T-helper 2 cell (primary cell): ENCODE measurements at places on chromosomes 12 and 14.

DNA sequence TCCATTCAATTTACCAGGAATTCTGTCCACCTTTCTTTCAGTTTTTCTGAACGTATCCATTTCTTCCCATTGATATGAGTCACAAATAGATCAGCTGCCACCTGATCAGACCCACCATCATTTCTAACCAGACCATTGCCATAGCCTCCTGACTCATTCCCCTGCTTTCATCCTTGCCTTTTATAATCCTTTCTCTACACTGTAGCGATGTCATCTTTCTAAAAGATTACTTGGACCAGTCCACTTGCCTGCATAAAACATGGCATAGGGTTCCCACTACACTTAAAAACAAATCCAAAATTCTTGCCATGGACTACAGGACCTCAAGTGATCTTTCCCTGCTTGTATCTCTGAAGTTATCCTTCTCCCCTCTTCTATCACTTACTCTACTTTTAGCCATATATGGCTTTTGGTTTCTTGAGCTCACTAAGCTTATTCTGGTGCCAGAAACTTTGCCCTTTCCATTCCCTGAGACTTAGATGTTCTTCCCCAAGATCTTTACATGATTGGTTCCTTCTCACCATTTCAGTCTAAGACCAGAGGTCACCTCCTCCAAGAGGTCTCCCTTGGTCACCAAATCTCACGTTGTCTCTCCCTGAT, 149.5 kb upstream of the KRR1 start:
- DNase-seq, result no peak

- no peak for DNase-seq
These were observed 202.3 kb downstream of the KIF21A start for GRCh38 chr12:39240587-39240986.

GRCh38 chr14:94123296-94123695, 6.1 kb downstream of the IFI27L2 start:
- no peak for DNase-seq

GRCh38 chr12:69129564-69129963, 109.8 kb upstream of the CPSF6 start:
- no peak for DNase-seq

DNA sequence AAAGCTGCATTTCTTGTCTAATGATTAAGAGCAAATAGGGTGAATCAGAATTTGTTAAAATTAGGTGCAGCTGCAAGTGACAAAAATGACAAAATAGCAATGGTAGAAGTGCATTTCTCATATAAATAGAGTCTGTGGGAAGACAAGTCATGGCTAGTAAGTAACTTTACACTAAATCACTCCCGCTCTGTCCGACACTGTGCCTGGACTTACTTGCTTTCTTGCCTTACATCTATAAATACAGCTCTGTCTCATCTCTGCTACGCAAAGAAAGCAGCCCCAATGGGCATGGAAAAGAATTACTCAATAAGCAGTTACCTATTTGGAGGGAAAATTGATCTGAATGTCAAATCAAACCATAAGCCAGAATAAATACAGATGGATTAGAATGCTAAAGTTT, 245.4 kb upstream of the KRR1 start:
- no peak for DNase-seq

DNA sequence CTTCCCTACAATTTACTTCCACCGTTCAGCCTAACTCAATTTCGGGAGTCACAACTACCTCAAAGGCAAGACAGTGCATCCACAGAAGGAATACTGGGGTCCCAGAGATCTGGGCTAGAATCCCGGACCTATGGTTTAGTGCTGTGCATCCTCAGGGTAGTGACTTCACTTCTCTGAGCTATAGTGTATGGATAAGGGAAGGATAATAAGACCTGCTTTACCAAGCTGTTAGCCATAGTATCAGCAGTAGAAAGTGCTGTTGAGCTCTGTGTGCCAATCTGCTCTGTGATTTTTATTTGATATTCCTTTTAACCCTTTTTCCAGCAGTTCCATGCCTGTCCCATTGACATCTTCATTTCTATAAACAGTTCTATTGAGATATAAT, 1044.3 kb downstream of the BCL11B start:
- no peak for DNase-seq

DNA sequence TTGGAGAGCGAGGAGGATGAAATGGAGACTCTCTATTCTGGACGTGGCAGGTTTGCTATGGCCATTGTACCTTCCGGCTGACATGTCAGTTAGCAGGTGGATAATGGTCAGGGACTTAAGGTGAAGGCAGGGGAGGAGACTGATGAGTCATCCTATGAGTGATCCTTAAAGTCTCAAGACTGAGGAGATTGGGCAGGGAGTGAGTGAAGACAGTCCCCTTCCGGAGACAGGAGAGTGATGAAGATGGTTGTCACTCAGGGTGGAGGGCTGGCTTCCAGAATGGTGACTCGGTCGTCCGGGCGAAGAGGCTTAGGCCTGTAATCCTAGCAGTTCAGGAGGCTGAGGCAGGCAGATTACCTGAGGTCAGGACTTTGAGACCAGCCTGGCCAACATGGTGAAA, 49.8 kb upstream of the CCDC63 start:
- no peak for DNase-seq

DNA sequence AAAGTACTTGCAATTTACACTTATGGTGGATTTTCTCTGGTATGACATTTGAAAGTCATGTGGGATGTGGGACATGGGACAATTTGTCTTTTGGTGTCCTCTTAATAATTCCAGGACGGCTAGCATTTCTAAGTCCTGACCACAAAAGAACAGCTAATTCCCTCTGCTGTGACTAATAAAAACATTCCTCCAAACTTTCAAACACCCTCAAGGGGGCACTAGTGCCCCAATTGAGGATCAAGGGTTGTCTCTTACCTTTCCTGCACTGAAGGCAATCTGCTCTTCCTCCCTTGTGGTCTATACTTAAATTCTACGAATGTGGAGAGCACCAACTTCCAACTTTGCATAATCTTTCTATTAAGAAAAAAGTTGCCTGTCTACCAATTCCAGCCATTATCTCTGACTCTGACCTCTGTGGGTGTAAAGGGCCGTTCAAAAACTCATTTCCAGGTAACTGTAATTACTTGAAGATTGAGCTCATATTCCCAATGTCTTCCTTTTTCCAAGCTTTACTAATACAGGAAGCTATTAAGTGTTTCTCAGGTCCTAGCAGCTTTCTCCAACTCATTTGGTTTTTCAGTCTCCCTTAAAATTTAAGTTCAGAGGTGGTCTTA, 210.2 kb downstream of the PTPRO start:
- no peak for DNase-seq

DNA sequence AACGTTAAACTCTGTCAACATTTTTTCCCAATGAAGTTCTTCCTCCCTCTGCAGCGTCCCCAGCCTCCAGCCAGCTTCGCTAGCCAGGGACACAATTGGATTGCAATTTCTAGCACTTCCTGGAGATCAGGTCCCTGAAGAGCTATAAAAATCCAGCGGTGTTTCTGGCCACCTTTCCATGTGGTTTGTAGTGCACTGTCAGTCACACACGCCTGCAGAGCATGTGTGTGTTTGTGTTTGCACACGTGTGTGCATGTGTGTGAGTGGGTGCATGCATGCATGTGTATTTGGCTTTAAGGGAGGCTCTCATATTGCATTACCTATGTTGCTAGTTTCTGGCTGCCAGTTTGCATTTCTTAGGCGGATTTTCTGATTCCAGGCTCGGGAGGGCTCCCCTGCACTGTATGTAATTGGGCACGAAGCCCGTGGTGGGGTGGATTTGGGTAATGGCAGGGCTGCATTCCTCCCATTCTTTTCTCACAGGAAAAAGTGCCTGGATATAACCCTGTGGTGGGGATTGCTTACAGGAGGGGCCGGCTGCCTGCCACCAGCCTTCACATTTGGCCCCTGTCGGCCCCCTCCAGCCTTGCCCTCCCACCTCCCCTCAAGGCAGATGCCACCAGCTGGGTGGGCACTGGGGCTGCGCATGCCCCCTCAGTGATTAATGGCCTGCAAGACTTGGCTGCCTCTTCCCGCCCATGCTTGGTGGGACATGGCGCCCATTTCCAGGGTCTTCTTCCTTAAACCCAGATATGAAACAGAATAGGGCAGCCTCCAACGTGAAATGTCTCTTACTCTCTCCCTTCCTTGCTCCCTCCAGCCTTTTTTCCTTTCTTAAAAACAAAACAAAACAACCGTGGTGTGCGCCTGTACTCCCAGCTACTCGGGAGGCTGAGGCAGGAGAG, 74.0 kb downstream of the TSPAN9 start:
- no peak for DNase-seq

DNA sequence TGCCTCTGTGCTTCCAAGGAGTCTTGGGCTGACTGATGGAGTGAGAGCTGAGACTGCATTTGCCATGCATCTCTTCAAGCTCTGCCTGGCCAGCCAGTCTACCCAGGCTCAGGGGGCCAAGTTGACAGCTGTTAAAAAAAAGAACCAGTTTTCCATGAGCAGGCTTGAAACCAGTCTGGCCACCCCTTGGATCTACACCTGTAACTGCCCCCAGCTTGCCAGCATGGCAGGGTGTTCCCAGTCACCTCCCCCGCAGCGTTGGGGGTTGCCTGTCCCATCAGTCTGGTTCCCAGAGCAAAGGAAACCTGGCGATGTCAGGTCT, 202.7 kb downstream of the ZFP36L1 start:
- DNase-seq, result no peak

- DNase-seq, result no peak
These were observed 344.0 kb downstream of the TMEM132D start for GRCh38 chr12:129559776-129560175.

DNA sequence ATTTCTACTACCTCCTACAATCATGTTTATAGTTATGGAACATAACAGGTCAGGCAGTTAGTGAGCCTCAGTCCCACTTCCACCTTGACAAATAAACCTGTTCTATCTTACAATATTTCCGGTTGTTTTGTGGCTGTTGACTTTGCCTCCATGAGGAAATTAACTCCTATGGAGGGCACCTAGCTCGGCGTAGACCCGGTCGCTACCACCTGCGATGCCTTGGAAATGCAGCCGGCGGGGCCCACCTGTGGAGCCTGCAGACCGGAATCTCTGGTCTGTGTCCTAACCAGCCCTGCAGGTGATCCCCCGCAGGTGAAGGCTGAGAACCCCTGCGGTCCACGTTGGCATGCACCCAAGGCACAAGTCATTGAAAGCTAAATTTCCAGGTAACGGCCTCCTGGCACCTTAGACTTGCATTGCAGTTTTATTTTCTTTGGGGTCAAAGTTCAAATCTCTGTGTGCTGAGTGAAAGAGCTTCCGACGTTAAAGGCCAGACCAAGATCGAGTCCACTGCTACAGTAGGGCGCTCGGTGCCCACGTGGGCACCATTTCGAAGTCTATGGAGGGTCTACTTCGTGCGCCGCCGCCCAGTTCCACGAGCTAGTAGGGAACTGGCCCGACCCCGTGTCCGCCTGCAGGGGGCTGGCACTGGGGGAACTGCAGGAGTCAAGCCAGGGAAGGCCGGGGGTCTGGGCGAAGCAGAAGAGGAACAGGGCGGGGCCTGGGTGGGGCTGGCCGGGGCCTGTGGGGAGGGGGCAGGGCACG, 782 bp upstream of the PIWIL1 start:
- no peak for DNase-seq

DNA sequence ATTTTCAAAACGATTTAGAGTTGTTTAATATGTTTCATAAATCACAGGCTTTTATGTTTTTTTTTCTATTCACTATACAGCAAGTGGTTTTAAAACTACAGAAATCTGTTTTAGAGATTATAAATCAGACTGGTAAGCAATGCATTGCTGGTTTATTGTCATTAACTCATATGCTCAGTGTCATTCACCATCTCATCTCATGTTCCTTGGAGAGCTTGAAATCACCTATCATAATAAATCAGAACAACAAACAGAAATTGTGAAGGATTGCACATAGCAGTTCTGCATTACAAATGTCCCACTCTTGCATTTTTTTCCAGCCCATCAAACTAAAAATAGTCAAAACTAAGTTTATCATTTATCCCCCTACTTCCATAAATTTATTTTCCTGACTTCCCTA, 470.8 kb downstream of the FSCB start:
- DNase-seq, result no peak

DNA sequence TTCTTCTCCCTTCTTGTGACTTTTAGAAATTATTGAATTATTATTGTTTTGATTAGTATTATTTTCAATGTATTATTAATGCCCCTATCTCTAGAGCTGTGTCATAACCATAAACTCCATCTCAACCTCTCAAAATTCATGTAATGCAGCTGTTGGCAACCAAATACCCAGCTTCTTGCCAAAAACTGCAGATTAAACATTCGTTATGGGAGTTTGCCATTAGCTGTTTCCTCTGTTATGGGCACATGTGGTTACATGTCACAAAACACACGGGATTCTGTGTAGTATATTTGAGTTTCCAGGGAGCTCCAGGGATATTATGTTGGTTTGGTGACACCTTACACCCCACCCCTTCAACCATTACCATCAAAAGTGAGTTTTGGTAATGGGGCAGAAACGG, 2.8 kb upstream of the ALX1 start:
- DNase-seq, result no peak

DNA sequence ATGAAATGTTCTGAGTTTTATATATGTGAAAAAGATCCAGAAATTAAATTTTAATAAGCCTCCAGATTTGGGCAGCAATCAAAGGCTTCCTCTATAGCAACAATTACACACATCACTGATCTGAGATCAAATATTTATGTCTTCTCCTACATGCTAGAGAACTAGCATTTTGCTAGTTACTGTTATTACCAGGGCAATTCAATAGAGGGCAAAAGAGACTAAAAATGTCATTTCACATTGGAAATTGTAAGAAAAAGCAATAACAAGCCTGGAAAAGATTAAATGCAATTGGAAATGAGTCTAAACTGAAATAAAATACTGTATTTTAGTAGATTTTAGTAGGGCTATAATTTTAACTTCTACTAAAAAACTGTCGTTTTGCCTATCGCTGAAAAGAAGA, 32.6 kb upstream of the ANO6 start:
- no peak for DNase-seq

GRCh38 chr12:88309546-88309945, 167.4 kb downstream of the TMTC3 start:
- no peak for DNase-seq

GRCh38 chr14:90345239-90345557, 13.5 kb upstream of the NRDE2 start:
- no peak for DNase-seq

DNA sequence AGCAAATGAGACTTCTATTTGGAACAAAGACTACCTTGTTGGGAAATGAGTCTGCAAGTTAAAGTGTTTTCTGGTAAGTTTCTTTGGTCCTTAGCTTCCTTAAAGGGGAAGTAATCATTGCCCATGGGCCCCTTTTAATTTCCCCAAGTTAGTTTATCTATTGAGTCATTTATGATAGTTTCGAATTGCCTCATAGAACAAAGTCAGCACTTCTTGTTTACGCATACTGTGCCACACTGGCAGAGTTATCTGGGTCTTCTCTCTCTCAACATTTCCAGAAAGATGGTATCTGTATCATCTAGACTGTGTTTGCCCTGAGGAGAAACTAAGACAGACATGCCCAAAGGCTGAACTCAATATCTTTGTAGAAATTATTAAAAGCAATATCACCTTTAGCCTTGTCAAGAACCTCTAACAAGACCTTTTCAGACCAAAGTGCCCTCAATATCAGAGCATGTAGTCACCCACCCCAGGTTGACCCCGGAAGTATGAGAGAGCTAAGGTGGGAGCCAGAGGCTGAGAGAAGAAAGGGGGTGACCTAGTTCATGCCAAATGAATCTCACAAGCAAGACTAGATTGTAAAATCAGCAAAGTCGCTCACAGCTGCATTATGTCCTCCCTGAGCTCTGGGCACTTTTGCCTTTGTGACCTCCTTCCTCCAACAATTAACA, 40.0 kb downstream of the GPR65 start:
- DNase-seq, result no peak
